ENCODE measurements at places on chromosomes 4 and X.

DNA sequence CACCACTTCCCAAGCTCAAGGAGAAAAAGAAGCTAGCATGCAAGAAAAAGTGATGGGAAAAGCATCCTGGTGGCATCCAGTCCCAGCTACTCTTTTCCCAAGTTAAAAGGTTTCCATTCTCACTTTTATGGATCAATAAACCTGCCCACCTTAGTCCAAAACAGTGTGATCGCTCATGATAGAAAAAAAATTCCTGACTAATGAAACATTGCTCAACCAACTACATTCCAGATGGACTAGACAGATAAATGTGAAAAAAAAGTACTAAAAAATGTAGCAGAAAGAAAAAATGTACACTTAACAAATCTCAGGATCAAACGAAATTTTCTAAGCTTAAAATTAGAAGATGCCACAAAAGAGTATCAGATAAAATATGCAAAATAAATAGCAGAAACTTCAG, 312.2 kb downstream of the TMA16 start:
- DNase-seq, result no peak

GRCh38 chr4:173264684-173265185, 69.4 kb downstream of the HMGB2 start:
- no peak for DNase-seq

DNA sequence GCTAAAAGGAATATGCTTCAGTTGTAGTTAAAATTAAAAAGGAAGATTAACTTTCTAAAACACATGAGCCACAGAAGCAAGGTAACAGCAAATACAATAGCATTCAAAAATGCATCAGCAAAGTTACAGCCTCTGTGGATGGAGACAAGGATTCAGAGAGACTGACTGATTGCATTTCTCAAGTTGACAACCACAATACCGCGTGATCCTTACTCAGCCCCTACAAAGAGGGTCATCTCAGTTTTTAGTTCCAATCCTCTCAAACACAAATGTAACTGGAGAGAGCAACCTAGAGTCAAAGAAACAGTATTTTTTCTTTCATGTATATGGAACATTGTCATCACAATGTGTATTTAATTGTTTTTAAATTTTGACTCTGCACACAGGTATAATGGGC, 14.2 kb upstream of the C1QTNF7 start:
- no peak for DNase-seq

- DNase-seq, result peak; percentile 53
These were observed 24.3 kb downstream of the LINC00632 start for GRCh38 chrX:140733766-140734342.

GRCh38 chr4:137576446-137576845, 44.2 kb upstream of the PCDH18 start:
- DNase-seq, result no peak

- DNase-seq, result no peak
These were observed 89.3 kb downstream of the DDIT4L start for GRCh38 chr4:100100985-100101384.

GRCh38 chr4:139042981-139043460, 27.4 kb downstream of the NOCT start:
- DNase-seq, result no peak
